ENCODE measurements at places on chromosomes 11 and 22.

- no peak for DNase-seq
Measured at GRCh38 chr11:60927061-60927592, 2.9 kb downstream of the TMEM132A start.

DNA sequence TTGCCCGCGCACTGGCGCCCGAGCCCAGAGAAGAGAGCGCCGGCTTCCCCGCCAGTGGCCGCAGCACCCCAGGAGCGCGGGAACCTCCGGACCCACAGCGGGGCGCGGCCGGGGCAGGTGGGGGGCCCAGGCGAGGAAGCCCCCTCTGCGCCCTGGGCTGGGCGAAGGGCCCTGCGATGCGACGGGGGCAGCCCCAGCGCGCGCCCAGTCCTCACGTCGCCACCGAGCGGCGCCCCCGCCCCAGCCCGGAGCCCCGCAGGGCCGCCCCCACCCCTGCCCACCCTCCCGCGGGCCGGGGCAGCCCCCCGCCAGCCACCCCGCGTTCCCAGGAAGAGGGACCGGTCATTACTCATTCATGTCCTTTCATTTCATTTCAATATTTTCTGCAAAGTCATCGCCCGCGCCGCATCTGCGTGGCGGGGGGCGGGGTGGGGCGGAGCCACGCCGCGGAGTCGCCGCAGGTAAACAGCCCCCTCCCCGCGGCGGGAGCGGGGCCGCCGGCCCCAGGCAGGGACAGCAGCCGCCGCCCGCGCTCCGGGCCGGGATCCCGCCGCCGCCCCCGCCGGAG, 673 bp upstream of the PANX2 start:
- no peak for DNase-seq

DNA sequence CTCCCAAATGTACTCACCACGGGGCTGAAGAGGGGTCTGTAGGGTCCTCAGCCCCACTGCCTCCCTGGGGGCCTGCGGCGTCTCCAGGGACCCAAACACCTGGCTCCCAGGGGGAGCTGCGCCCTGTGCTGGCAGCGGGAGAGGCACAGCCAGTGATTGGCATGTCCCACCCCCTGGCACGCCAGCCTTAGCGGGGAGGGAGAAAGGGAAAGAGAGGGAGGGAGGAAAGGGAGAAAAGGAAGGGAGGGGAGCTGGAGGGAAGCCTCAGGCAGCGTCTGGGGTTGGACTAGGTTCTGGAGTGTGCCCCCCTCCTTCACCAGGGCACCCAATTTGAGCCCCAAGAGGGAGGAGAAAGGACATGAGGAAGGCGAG, at the start of gene CHRM1:
CHRM1 (minus strand) TSS at position 163 of the 372 bp plus-strand sequence. CDS start 10,263 bp downstream, outside the sequence.
- DNase-seq = no peak

DNA sequence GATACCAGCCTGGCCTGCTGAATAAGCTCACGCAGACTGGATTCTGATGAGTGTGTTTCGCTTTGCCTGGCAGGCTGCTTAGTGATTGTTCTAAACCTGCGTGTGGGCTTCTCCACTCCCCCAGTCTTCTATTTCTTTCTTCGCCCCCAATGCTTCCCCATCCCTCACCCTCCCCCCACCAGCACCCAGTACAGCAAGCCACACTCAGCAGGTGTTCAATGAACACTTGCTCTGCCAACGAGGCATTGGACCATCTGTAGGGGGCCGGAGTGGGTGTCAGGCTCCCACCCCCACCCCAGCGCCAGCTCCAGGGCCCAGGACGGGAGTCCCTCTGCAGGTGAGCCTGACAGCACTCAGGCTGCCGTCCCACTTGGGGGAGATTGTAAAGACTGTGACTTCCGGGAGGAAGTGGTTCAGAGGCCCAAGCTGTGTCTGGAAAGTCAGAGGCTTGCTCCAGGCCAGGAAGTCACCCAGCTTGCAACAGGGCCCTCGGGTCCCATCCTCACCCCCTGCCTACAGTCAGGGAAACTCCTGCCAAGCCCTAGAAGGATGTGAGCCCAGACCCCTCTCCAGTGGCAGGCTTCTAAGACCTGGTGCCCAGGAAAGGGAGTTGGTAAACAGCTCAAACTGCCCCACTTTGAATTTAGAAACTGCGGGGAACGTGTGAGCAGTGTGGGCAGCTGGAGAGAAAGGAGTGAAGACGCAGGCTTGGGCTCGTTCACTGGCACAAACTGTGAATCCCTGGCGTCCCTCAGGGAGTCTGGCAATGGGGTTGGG, 66.3 kb upstream of the PRDM11 start:
- DNase-seq = no peak

DNA sequence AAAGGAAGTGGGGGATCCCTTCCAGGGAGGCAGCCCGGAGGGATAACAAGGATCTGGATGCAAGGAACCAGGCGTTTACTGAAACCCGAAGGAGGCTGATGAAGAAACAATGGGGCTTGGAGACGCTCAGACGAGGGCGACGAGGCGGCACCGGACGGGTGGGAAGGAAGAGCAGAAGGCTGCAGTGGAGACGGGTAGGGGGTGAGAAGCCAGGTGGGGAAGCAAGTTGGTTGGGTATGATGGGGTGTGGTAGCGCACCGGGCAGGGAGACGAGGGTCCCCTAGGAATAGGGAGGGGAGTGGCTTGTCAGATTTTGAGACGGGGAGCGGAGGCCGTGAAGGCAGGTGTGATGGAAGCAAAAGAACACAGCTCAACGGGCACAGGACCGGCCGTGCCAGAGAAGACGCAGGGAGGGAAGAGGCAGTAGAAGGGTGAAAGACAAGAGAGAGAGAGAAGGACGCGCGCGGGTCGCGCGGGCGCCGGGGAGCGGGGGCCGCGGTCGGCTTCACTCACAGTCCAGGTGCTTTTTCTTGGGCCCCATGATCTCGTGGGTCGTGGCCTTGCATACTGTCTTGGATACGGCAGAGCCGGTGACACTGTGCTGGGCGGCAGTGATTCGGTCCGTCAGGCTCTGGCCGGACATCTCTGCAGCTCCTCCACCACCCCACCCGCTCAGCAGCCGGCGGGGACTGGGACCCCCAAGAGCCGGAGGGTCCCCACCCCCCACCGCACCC, 579 bp downstream of the PICALM start:
- no peak for DNase-seq

DNA sequence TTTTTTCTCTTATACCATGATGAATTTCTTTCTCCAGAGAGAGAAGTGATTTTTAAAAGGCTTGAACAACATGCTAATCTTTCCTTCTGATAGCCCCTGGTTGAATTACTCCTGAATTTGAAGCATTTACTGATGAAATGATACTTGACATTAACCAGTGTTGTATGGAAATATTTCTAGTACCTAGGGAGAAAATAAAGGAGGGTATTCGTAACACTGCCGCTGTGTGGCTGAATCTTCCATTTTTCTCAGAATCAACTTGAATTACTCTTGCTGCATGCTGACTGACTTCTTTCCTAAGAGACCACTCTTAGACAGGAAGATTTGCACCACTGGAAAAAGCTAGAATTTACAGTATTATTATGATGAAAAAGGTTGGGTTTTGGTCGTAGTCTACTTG, 118.3 kb downstream of the FAT3 start:
- DNase-seq = no peak

GRCh38 chr11:35145271-35145670, 6.3 kb downstream of the CD44 start:
- DNase-seq = no peak

DNA sequence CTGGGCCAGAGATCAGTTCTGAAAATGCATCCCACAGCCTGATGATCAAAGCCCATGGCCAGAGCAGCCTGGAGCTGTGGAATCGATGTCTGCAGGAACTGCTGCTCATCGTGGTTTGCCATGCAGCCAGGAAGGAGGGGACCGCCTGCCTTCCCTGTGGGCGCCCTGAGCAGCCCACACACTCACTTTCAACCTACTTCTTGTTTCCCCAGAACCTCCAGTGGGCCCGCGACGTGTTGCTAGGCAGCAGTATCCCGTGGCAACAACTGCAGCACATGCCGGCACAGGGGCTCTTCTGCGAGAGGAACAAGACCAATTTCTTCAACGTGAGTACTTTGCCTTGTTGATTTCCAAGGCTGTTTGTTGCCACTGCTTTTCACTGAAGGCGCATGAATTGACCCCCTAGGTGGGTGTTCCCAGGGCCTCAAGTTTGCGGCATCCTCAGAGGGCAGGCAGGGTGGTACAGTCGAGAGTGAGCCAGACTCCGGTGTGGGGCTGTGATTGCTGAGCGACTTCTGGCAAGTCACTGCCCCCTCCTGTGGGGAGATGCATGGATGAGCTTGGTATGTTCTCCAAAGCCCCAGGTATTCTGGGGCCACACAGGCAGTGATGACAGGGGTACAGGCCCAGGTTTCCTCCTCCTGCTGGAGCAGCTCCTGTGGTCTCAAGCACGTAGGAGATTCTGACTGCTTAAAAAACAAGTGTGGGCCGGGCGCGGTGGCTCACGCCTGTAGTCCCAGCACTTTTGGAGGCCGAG, 47.0 kb upstream of the SUSD2 start:
- DNase-seq = no peak

GRCh38 chr11:75786101-75786736, 17.6 kb downstream of the DGAT2 start:
- no peak for DNase-seq

GRCh38 chr11:15170698-15171097, 56.0 kb downstream of the INSC start:
- no peak for DNase-seq

DNA sequence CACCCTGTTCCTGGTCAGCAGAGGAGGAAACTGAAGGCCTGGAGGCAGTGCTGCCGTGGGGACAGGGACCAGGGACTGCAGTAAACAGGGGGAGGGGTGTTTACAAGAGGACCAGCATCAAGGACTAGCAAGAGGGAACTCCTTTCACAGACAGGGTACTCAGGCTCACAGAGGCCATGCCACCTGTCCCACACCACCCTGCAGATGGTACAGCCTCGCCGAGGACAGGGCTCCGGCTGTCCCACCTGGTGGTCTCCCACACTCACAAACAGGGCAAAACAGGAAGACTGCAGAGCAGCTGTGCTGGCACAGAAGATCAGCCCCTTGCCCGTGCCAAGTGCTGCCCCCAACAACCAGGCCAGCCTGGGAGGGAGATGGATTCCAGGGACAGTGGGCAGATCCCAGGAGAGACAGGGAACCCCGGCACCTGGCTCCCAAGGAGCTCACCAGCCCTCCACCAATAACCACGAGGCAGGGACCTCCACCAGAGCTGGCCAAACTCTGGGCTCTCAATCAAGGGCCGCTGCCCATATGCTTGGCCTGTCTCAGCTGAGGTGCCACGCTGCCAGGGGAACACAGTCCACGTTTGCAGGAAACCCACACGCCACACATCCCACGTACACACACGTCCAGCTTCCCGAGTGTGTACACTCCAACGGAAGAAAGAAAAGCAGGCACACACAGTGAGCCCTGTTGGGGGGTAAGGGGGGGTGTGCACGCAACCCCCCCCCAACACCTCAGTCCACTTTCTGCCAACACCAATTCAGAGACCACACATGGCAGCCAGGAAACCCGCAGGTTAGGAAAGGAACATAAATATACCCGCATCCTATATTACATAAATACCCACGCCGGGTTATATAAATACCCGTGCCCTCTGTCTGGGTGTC, 2.1 kb downstream of the CSNK1E start:
- no peak for DNase-seq

DNA sequence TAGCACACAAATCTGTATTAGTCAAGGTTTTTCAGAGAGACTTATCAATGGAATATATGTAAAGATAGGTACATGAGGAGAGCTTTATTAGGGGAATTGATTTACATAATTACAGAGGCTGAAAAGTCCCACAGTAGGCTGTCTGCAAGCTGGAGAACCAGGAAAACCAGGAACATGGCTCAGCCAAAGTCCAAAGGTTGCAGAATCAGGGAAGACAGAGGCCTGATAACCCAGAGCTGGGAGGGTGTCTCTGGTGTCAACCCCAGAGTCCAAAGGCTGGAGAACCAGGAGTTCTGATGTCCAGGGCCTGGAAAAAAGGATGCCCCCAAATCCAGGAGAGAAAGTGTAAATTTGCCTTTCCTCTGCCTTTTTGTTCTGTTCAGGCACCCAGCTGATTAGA, 16.3 kb upstream of the OR5F1 start:
- DNase-seq = no peak

GRCh38 chr22:22422629-22423112, 85.9 kb downstream of the ZNF280B start:
- DNase-seq = no peak

DNA sequence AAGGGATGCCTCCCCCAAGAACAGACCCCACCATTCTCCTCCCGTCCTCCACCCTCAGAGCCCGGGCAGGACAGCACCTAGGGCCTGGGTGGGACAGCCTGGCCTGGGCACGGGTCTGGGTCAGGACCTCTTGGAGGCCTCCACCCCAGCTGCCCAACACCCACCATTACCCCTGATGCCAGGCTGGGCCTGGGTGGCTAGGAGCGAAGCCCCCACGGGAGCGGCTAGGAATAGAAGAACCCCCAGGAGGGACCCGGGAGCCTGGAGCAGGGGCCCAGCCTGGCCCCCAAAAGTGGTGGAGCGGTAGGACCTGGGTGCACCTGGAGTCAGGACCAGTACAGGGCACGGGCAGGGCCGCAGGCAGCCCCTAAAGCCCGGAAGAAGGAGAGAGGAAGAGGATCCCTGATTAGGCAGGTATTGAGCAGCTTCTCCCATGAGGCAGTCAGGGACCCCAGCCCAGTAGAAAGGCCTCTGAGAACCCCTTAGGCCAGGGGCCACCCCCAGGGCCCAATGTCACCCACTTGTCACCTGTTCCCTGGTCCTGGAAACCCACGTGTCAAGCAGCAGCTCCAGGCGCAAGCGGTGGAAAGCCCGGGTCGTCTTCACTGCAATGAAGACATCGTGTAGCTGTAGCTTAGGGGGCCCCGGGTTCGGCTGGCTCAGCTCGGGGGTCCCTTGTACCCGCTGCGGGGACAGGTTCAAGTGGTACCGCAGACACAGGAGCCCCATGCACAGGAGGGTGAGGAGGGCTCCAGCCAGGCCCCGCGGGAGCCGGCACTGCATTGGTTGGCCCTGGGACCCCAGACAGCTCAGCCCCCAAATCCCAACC, 575 bp downstream of the MFNG start:
- DNase-seq = no peak

DNA sequence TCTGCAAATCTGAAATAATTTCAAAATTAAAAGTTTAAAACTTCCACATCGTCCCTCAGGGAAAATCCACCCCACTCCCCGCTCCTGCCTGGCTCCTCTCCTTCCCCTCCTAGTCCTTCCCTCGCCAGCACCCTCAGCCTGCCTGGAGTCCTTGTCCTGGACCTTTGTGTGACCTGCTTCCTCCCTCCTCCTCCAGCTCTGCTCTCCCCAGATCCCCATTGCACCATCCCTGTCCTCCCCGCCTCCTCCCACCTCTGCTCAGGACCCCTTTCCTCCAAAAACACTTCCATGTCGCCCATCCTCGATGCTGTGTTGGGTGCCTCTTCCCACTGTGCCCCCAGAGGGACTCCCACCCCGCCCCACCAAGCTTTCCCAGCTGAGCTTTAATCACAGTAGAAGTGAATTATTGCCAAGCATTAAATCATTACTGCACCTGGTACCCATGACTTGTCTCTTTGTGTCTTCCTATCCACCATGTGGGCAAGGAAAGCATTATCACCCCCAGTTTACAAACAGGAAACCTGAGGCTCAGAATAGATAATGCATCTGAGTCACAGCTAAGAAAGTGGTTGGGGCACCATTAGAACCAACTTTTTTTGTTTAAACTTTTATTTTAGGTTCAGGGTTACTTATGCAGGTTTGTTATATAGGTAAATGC, 2.4 kb upstream of the ZP1 start:
- DNase-seq = no peak
